ENCODE measurements at places on chromosomes 1 and 21. TPM values are rescaled to one million over a fixed set of nuclear protein-coding genes. Genes with fewer than 3 reads are reported as not detected.

DNA sequence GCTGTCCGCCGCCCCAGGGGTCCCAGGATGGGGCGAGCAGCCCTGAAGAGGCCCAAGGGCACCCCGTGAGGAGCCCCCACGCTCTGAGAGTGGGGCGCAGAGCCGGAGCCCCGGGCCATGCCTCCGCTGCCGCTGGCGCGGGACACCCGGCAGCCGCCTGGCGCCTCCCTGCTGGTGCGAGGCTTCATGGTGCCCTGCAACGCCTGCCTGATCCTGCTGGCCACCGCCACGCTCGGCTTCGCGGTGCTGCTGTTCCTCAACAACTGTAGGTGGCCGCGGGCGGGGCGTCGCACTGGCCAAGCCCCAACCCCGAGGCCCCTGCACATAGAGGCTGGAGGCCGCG, 14.5 kb downstream of the AGRN start:
- DNase-seq, result no peak

GRCh38 chr1:170765712-170766330, 101.9 kb downstream of the PRRX1 start:
- DNase-seq, result no peak

GRCh38 chr1:200015811-200016210, 11.7 kb upstream of the NR5A2 start:
- DNase-seq, result no peak

GRCh38 chr1:220011620-220012019, 34.7 kb downstream of the EPRS1 start:
- no peak for DNase-seq

DNA sequence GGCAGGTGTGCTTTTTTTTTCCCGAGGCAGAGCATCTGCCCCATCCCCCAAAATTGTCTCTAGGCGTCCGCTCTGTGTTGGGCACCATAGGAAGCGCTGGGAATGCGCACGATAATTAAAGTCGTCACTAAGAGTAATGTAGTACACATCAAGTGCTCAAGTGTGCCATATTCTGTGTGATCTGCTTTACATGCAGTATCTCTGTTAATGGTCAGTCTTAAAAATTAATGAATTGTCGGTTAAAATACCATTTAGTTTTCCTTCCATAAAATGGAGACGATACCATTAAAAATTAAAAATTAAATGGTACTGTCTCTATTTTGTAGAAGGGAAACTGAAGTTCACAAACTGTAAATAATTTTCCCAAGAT, 544 bp upstream of the CCT8 start:
- no peak for DNase-seq

The LMX1A gene
- total RNA-seq, result 1.8 TPM

The TRIM45 gene
- total RNA-seq, result 4.7 TPM

The SLC25A34 gene
- total RNA-seq, result 73.7 TPM

The NHLH1 gene
- total RNA-seq, result not detected

The TAL1 gene
- 3.6 TPM for total RNA-seq

The DFFA gene
- total RNA-seq, result 25.0 TPM
